ENCODE measurements at places on chromosomes 1 and 21.
A peak's percentile ranks its signal among the peaks of the same experiment; 100 is the strongest.

DNA sequence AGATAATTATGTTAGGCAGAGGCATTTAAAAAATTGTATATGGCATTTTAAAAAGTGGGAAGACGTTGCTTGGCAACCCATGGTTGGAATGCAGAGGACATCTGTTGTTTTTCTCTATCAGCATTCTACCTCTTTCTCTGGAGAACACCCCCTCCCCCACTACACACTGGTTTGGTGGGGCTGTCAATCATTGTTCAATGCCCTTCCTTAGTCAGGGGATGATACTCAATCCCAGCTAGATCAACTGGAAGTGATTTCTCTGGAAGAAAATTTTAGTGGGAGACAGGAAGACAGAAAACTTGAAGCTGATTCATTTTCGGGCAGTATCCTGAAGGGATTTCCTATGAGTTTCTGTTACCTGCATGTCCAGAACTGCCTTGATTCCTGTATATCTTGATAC, 35.7 kb upstream of the CAP1 start:
- DNase-seq: no peak

- DNase-seq: no peak
Observed at GRCh38 chr1:39936724-39937491, 18.0 kb upstream of the MFSD2A start.

- DNase-seq: no peak
Observed at GRCh38 chr1:109627692-109628399, 8.2 kb downstream of the AMPD2 start.

DNA sequence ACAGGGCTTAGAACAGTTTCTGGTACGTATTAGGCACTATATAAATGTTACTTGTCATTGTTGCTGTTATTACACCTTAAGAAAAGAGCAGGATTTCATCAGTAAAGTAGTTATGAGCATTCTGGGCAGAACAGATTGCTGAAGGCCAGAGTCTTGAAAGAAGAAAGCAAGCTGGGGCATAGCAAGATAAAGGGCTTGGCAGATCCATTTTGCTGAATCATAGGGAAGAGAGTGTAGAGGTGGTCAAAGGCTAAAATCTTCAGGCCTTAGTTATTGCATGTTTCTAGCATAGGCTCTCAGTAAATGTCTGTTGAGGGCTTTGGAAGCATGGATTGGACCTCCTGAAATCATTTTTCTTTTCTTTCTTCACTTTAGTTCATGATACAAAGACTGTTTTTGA, 67.5 kb downstream of the PLA2G4A start:
- DNase-seq: no peak

DNA sequence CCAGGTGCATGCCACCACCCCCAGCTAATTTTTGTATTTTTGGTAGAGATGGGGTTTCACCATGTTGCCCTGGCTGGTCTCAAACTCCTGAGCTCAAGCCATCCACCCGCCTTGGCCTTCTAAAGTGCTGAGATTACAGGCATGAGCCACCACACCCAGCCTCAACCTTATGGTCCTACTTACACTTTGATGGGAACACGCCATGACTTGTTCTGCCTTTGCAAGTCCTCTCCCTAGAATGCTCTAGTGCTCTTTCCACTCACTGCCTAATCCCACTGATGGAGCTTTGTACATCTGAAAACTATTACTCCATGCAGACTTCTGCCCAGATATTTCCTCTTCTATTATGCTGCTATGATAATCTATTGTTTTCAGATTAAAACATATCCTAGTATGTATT, 174.3 kb downstream of the DAB1 start:
- no peak for DNase-seq

GRCh38 chr21:25582888-25583287, 24.4 kb downstream of the MRPL39 start:
- no peak for DNase-seq

DNA sequence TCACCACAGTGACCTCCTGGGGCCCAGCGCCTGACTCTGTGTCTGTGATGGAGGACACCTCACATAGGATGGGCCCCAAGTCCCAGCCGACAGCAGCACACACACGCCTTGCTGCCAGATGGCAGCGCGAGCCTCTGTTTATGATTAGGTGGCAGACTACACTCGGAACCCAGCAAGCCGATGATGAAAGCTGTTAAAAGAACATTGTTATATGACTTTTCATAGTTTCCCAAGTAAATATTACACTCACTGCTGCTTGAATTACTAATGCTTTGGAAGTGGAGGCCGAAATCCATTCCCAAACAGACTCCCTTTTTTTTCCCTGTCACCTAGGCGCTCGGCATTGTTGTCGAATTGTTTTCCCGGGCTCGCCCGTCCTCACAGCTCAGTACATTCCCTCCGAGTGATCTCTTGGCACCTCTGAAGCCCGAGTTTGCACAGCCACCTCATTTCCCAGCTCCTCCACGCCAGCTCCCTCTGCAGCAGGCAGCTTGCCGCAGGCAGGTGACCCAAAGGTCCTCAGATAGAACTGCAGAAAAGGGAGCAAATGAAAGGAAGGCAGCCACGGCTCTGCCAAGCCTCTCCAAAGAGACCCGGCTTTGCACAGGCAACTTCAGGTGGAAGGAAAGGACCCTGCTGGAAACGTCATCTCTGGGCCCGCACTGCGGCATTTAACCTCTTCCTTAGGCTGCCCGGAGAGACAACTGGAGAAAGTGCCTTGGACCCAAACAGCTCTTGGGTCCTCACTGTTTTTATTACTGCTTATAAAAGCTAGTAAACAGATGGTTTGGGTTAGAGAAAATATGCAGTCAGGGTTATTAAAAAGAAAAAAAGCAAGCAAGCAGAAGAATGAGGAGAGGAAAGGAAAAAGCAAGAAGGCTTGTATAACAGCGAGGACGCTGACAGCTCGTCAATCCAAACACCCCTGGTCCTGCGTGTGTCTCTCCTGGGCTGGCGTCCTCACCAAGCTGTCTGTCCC, 72.2 kb upstream of the SLC25A33 start:
- no peak for DNase-seq

GRCh38 chr1:219931033-219931432, 2.7 kb upstream of the SLC30A10 start:
- DNase-seq: no peak

- no peak for DNase-seq
Observed at GRCh38 chr1:32431736-32432400, 33.0 kb upstream of the ZBTB8B start.

GRCh38 chr1:207059881-207060280, 6.8 kb downstream of the PFKFB2 start:
- DNase-seq: no peak

DNA sequence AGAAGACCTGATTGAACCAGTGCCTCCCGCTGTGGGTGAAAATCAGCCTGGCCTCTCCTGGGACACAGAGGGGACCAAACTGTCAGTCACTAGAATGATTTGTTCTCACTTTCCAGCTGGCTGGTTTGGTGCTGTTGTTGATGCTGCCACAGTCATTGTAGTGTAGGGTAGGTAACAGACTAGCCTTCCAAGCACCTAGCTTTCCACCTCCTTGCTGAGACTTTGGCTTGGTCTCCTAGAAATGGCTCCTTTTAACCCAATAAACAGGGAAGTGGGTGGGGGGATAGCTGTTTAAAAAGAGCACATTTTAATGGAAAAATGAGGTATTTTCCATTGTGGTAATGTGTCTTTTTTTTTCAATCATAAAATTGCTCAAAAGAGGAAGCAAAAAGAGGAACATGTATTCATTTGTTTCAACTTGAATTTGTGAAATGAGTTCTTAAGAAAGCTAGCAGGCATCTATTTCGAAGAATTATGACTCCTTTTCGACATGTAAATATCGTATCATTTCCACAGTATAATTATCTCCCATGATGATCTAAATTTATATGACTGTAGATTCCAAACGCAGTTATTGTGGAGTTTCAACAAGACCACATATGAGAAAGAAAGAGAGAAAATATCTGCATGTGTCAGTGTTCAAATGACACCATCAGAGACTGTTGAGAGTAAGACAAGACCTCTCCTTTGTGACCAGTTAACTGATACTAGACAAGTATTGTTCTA, 190.1 kb downstream of the HLX start:
- DNase-seq: no peak

- no peak for DNase-seq
Observed at GRCh38 chr1:197327776-197328364, 59.8 kb downstream of the CRB1 start.

DNA sequence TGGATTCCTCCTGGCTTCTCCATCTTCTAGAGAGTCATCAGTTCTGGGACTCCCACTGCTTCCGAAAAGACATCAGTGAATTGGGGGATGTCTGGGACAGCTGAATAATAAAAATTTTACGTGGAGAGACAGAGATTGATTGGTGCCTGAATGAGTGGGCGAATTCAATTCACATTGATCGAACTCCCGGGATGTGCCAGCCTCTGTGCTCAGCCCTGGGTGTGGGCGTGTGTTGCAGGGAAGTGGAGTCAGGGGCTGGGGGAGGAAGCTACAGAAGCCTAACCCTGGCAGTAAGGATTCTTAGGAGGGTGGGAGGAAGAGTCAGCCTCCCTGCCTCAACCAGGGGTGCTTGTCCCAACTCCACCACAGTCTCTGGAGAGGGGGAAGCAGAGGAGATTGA, 18.0 kb upstream of the STUM start:
- DNase-seq: no peak

DNA sequence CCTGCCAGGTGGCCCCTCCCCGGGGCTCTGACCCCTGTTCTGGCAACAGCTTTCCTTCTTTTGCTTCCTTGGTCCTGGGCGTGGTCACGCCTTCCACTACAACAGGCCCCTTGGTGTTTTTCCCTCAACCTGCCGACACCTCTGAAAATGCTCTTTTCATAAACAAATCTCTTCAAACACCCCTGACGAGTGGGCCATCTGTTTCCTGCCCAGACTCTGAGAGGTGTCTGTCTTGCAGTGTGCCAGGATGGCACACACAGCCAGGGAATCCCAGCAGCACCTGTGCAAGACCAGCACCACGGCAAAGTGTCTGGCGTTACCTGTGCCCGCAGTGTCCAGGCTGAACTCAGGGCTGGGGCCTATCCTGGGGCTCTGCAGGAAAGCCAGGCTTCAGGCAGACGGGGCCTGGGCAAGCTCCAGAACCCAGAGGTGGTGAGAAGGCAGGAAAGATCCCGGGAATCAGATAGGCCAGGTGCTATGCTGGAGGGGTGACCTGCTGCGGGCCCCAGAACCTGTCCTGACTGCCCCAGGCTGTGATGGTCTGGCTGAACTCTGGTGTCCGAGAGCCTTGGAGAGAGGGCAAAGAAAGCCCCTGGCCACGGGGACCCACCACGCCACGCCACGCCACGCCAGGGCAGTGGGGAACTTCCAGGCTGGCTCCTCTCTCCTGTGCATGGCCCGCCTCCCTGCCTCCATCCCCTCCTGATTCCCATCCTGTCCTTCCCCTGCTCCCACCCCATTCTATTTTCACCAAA, 88.9 kb downstream of the SIK1 start:
- no peak for DNase-seq

GRCh38 chr1:183733715-183734114, 71.2 kb upstream of the RGL1 start:
- DNase-seq: no peak

- no peak for DNase-seq
Observed at GRCh38 chr1:206582971-206583706, 29.1 kb downstream of the EIF2D start.

GRCh38 chr1:163275222-163275621, 46.5 kb upstream of the NUF2 start:
- no peak for DNase-seq

DNA sequence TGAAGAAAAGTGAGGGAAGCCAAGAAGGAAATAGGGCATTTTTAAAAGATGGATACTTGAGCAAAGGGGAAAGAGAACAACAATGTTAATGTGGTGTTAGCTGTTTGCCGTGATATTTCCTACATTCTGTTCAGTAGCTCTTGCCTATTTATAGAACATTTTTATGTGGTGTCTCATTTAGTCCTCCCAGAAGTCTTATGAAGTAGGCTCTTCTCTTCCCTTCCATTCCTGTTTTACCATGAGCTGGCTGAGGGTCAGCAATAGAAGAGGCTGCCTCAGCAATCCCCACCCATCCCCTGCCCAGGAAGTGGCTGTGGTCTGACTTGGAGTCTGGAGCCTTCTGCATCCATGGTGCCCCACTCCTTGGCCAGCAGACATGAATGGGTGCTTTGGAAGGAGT, 60.1 kb downstream of the KIAA0040 start:
- DNase-seq: no peak

GRCh38 chr1:27343639-27344025, 1.8 kb downstream of the SYTL1 start:
- no peak for DNase-seq

DNA sequence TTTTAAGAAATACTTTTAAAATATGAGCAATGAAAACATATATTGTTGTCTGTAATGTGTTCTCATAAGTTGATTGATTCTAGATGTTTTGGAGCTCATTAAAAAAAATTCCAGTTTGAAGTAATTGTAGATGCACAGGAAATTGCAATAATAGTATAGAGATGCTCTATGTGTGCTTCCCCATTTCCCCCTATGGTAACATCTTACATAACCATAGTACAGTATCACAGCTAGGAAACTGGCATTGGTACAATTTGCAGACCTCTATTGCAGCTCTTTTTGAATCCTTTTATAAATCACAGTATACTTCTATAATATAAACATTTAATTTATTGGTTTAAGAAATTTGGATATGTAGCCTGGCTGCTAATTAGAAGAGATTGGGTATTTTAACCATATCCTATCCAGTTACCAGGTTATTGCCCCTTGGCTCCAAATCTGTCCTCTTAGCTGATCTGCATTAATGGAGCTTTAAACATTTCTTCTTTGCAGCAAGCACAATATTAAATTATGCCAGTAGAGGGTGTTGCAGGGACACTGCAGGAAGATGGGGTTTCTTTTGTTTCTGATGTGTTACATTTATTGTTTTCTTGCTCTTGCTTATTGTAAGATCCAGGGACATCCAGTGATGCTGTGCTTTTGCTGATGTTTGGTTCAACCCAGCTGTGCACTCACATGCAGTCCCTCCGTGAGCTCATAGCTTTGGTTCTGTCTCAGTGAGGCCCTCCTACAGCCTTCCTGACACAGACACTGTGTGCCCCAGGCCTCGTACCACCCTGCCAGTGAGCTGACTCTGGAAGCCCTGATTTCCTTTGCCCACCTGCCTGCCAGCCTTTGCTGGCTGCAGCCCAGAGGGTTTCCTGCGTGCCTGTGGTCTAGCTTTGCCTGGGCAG, 103.3 kb downstream of the RABGAP1L start:
- no peak for DNase-seq

DNA sequence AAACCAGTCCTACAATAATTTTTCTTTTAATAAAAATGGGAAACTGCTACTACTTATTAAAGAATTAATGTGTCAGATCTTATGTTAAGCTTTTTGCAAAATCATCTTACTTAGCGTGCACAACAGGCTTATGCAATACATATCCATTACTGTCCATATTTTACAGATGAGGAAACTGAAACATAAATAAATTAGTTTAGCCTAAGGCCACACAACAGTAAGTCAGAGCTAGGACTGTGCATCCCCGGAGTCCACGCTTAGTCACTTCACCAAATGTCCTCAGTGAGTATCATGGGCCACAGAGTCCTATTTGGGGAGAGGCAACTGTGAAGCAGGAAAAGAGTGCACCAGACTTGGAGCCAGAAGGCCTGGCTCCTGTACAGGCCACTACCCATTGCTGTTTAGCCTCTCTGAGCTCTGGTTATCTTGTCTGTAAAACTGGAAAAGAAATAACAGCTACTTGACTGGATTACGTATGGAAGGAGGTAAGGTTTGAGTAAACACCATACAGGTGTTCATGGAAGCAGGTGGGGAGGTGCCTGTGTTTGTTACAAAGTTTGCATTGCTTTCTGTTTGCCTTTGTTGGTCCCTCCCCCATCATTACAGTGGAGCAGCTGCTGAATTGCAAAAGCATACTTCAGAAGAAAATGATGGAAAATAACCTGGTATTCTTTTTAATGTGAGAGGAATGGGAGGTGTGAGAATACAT, 192.8 kb downstream of the FCRL5 start:
- no peak for DNase-seq

GRCh38 chr1:25140073-25140797, 92.1 kb downstream of the SYF2 start:
- DNase-seq: peak; percentile 48

Measured in GM12892 (cell line).